ENCODE measurements at places on chromosomes 4 and X.

DNA sequence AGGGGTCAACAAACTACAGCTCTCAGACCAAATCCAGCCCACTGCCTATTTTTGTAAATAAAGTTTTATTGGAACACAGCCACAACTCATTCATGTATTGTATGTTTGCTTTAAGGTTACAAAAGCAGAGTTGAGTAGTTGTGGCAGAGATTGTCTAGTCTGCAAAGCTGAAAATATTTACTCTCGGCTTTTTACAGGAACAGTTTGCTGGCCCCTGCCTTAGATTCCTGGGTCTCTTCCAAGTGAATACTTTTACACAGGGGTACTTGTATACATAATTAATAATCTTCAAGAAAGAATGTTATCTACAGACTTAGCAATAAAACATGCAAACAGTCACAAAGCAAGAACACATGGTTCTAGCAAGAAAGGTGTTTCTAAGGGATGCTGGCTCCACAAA, 154.2 kb downstream of the AMELX start:
- no peak for DNase-seq

DNA sequence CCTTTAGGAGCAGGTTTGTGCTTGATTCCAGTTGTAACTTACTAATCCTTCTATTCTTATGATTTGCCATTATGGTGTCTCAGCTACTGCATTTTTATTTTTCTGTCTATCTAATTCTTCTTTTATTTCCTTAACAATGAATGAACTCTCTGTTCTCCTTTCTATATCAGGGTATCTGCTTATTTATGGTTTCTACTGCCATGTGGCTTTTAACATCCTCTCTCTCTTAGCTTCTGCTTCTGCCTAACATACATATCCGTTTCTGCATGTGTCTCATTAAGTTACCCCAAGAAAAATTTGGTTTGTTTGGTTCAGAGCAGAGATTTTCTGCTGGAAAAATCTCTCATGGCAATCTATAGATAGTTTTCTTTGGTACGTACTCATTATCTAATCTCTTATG, 614.4 kb downstream of the RPA4 start:
- DNase-seq = no peak

GRCh38 chr4:70337886-70338420, 3.2 kb downstream of the CABS1 start:
- no peak for DNase-seq

GRCh38 chr4:5639556-5639955, 68.8 kb downstream of the EVC2 start:
- no peak for DNase-seq

- no peak for DNase-seq
These were observed 318.6 kb downstream of the OPHN1 start for GRCh38 chrX:68114573-68115129.

GRCh38 chr4:74018771-74019170, 19.7 kb downstream of the CXCL3 start:
- no peak for DNase-seq

GRCh38 chr4:89174784-89175183, 63.5 kb downstream of the TIGD2 start:
- DNase-seq = no peak

- DNase-seq = no peak
These were observed 8.3 kb downstream of the RNF128 start for GRCh38 chrX:106734827-106735226.

DNA sequence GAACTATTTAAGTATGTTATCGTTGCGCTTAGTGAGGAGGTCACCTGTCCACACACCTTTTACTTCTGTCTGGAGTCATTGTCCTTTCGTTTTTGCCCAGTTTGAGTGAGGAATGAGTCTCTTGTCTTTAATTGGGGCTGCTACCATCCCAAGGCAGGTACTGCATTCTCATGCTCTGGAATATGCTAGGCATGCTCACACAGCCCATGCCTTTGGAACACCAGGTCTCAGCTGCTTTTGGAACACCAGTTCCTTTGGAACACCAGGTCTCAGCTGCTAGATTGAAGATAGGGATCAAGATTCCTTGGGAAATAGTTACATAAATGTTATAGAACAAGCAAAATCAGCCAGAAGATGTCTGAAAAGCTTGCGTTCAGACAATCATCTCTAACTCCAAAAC, 73.1 kb downstream of the AREG start:
- no peak for DNase-seq

- DNase-seq = no peak
These were observed 12.3 kb downstream of the CLDN2 start for GRCh38 chrX:106932492-106932923.

DNA sequence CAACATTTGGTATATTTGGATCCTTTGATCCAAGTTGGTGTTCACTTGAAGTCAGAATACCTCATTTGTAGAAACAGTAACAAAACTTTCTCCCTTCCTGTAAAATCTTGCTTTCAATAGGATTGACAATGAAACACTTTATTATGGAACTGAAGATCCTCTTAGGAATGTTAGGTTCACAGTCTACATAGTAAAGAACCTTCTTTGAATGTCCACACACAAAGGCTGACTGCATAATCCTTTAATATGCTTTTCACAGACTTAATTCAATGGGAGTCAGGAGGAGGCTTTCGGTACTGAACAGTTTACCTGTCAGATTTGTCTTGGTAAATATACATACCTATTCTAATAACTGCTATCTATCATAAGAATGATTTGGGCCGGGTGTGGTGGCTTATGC, 188.5 kb downstream of the SPRY1 start:
- DNase-seq = no peak

- DNase-seq = no peak
These were observed 1197.9 kb downstream of the TECRL start for GRCh38 chr4:63211375-63211774.

DNA sequence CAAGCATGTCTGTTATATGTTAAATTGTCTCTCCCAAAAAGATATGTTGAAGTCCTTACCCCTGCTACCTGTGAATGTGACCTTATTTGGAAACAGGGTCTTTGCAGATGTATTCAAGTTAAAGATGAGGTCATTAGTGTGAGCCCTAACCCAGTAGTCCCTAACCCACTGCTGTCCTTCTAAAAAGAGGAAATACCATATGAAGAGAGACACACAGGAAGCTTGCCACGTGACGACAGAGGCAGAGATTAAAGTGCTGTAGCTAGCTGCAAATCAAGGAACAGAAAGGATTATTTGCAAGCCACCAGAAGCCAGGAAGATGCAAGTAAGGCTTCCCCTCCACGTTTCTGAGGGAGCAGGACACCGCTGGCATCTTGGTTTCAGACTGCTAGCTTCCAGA, 150.1 kb downstream of the HNRNPD start:
- DNase-seq = no peak

DNA sequence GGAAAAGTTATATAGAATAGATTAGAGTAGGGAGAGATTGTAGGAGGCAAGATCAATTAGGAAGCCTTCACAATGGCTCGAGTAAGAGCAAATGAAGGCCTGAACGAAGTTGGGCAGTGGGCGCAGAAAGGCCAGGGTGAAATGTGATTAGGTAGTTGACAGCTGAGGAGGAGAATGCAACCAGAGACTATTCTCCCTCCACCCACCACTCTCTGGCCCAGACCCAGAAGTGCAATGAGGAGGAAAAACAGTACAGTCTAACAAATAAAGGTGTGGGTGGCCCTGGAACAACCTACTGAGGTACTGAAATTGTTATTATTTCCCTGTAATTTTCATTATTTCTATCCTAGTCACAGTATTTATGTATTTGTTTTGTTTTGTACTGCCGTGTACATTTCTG, 176.7 kb downstream of the SLC39A8 start:
- no peak for DNase-seq

GRCh38 chr4:152015597-152016302, 254.9 kb upstream of the GATB start:
- no peak for DNase-seq

DNA sequence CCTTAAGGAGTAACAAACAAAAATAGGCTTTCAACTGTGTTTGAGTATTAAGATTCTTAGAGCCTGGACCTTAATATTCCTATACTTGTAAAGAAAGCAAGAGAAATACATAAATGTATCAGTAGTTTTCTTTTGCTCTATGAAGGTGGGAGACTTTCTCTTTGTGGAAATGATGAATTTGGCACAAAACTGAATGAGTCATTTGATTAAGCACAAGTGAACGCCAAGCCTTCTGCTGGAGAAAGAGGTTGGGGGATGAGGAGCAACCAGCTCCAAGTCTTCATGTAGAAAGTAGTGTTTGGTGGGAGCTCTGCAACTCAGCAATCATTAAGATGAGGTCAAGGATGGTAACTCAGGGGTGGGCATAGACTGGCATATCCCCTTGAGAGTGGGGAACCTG, 49.6 kb downstream of the MEPE start:
- no peak for DNase-seq

DNA sequence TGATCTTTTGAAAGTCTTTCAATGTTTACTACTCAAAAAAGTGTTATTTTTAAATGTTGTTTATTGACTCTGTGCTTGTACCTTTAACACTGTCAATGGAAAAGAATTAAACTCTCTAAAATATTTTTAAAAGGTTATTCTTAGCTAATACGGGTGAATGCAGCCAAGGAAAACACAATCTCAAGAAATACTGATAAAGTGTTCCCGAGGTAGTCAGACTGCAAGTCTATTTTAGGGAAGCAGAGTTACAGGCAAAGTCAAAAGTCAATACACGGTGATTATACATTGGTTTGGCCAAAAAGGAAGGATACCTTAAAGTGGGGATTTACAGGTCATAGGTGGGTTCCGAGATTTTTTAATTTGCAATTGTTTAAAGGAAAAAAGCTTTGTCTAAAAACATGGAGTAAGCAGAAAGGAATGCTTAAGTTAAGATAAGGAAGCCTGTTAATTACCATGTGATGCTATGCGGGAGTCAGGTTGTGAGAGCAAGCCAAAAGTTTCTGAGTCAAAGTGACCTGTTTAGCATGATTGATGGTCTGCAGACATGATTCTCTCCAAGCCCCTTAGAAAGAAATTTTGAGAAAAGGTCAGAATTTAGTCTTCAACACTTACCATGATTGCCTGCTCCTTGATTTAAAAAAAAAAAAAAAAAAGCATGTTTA, 288.4 kb downstream of the KLHL4 start:
- DNase-seq = no peak

- DNase-seq = no peak
These were observed 64.3 kb downstream of the LRBA start for GRCh38 chr4:150950657-150951288.

DNA sequence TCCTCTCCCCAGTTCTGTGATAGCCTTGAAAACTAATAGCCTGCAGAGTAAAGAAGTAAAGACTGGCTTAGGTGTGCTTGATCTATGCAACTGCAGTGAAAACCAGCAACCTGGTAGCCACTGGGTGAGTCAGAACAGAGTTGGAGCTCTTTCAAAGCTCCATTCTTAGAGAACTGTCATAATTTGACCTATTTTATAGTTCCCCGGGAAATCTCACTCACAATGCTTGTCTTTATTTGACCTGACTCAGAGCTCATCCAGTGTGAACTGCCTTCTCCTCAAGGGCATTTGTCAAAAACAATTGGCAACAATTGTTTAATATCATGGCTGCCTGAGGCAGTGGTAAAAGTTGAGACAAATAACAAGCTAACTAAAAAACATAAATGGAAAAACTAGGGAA, 213.0 kb upstream of the NHS start:
- no peak for DNase-seq

DNA sequence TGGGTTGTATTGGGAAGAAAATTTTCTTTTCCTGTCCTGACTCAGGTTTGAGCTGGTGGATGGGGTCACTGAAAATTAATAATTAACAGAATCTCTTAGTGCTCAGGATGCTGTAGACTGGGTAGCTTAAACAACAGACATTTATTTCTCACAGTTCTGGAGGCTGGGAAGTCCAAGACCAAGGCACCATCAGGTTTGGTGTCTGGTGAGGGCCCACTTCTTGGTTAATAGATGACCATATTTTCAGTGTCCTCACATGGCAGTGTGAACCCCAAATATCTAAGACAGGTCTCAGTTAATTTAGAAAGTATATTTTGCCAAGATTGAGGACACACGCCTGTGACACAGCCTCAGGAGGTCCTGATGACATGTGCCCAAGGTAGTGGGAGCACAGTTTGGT, 31.1 kb downstream of the HERC6 start:
- DNase-seq = no peak

GRCh38 chrX:120365968-120366367, 4.1 kb downstream of the ATP1B4 start:
- DNase-seq = no peak

DNA sequence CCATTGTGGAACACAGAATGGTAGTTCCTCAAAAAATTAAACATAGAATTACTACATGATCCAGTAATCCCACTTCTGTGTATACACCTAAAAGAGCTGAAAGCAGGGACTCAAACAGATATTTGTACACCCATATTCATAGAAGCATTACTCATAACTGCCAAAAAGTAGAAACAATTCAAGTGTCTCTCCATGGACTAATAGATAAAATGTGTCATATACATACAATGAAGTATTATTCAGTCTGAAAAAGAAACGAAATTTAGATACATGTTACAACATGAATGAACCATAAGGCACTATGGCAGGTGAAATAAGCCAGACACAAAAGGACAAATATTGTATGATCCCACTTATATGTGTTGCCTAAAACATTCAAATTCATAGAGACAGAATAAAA, 145.1 kb downstream of the ANTXR2 start:
- no peak for DNase-seq

GRCh38 chr4:85774000-85774399, 299.1 kb downstream of the ARHGAP24 start:
- DNase-seq = no peak

- no peak for DNase-seq
These were observed 358.4 kb upstream of the CXorf51B start for GRCh38 chrX:146451136-146451535.

DNA sequence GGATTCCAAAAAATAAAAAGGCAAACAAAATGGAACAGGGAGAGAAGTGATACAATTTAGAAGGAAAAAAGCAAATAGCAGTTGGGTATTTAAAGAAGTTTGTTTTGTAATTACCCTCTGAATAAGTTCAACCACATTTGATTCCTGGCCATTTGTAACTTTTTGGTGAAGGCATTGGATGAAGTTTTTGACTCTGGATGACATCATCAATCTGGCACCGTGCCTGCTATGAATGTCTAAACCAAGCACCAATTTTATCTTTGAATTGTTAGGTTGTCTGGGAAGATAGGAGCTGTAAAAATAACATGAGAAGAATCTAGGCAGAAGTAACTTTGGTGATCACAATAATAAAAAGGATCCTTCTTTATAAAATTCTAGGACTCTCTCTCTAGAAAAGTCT, 29.5 kb downstream of the TMPRSS11A start:
- no peak for DNase-seq

- no peak for DNase-seq
These were observed 75.6 kb upstream of the DYNLT3 start for GRCh38 chrX:37922928-37923327.

DNA sequence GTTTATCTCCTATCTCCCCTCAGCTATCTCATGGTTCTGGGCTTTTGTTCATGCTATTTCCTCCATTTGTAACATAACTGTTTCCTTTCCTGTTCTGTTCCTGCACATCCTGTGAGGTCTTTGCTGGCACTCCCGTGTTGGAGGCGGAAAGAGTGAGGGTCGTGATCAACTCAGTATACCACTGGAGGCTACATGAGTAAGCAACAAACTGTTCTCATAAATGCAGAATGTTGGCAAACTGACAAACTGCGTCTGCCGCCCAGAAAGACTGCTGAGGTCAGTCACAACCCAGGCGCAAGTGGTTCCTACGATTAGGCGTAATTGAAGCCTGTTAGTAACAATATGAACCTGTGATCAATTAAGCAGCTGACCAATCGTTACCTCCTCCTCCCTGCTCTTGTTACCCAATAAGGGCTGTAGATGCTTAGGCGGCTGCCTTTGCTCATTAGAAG, 48.8 kb downstream of the C4orf33 start:
- no peak for DNase-seq

- DNase-seq = no peak
These were observed 39.8 kb downstream of the FAM193A start for GRCh38 chr4:2576290-2576689.

GRCh38 chr4:176735300-176735699, 57.4 kb downstream of the VEGFC start:
- no peak for DNase-seq

Measured in stimulated activated CD8-positive, alpha-beta memory T cell treated with anti-CD3 and anti-CD28 coated beads, Interleukin-15, amount 100 ng/mL, for 4 hours (primary cell).